ENCODE measurements at places on chromosomes 7 and 10.

GRCh38 chr7:107068156-107068555 lies 23.7 kb downstream of the PRKAR2B start:
- no peak for DNase-seq

DNA sequence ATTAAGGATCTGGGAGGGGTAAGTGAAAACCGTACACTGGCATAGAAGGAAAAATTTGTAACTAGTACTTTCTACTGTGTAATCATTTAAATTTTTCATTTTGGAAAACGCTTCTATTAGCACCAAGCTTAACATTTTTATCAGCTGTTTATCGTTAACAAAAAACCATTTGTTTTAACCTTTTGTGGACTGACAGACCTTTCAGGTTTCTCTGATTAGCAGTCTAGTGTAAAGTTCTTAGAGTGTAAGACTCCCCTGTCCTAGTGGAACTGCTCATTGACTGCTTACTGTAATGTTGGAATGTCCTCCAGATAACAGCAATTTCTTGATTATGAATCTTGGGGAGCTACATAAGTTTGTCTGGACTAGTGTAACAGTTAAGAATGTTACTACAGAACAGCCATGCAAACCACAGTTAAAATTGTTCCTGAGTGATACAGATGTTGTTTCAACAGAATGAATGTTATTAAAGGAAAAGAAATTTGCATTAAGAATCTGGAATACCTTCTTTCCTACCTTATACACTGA lies 2.0 kb downstream of the DBF4 start:
- DNase-seq = no peak

DNA sequence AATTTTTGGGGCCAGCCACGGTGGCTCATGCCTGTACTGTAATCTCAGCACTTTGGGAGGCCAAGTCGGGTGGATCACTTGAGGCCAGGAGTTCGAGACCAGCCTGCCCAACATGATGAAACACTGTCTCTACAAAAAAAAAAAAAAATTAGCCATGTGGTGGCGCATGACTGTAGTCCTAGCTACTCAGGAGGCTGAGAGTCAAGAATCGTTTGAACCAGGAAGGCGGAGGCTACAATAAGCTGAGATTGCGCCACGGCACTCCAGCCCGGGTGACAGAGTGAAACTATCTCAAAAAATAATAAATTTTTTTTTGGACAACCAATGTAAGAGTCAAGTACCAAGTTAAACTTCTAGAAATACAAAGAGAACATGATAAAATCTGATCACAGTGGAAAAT lies 164.6 kb downstream of the AVL9 start:
- DNase-seq = no peak

DNA sequence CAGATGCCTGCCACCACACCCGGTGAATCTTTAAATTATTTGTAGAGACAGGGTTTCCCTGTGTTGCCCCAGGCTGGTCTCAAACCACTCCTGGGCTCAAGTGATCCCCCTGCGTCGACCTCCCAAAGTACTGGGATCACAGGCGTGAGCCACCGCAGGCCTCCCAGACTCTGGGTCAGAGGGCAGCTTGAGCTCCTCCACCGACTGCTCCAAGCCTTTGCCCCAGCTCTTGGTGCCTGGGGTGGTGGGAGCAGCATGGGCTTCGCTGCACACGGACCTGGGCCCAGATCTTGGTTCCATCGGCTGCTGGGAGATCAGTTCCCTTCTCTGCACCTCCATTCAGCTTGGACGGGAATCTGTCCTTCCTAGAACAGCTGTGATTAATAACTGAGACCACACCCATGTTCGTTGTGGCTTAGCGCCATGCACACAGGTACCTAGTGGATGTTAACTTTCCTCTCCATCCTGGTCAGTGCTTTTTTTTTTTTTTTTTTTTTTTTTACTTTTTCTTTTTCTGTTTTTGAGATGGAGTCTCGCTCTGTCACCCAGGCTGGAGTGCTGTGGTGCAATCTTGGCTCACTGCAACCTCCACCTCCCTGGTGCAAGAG lies 125.3 kb downstream of the CUX1 start:
- DNase-seq = no peak

DNA sequence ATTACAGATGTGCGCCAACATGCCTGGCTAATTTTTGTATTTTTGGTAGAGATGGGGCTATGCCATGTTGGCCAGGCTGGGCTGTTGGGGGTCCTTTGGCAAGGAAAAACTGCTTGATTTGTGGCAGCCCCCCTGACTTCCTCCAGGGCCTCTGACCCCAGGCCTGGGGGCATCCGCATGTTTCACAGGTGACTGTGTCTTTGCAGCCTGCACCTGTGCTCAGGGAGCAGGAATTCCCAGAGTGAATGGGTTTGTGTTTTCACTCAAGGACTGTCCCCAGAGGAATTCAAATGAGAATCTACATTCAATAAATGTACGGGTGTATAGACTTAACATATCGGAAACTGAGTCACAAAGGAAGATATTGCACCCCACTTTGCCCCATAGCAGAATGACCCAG lies 11.6 kb upstream of the CLIP2 start:
- DNase-seq = no peak

Data from GDM1 (cell line).